ENCODE measurements at places on chromosomes 7 and 10.
A peak's percentile ranks its signal among the peaks of the same experiment; 100 is the strongest.

DNA sequence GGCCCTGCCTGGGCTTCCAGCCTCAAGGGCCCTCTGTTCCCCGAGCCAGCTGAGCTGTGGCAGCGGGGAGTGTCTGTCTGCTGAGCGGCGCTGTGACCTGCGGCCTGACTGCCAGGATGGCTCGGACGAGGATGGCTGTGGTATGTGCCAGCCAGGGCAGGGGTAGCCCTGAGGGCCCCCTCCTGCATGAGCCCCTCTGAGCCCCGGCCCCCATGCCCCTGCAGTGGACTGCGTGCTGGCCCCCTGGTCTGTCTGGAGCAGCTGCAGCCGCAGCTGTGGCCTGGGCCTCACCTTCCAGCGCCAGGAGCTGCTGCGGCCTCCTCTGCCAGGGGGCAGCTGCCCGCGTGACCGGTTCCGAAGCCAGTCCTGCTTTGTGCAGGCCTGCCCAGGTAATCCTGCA lies 28.4 kb upstream of the ZNF467 start:
- no peak for DNase-seq

GRCh38 chr10:21534604-21535493 lies 817 bp downstream of the MLLT10 start:
- peak; percentile 38 for DNase-seq

DNA sequence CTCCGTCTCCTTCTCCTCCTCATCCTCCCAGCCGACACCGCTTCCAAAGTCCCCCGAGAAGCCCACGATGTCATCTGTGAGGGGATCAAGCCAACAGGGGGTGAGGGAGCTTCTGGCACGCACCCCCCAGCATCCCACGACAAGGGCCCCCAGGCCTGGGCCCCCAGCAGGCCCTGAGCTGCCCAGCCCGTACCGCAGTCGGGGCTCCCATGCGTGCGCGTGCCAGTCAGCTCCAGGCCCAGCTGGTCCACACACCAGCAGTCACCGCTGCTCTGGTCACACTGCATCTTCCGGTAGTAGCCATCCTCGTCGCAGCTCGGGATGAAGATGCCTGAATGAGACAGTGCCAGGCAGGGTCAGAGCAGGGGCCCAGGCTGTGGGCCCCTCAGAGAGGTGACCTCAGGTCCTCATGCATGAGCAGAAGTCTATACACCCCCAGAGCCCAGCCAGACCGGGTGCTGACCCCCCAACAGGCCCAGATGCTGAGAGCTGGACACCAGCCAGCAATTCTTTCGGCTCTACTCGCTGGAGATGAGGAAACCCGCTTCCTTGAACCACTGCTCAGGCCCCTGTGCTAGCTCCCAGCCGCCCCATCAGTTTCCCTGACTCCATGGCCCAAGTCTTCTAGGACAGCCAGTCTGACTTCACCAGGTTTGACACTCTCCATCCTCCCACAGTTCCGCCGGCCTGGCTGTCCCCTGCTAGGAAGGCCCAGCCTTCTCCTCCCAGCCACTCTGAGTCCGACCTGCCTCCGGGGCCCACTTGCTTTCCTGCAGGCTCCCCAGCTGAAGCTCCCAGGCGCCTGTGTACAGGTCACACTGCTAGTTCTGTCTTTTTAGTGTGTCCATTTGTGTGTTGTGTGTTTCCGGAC lies 25.3 kb downstream of the SPOCK2 start:
- no peak for DNase-seq

GRCh38 chr10:114682532-114682931 lies 24.5 kb upstream of the ABLIM1 start:
- no peak for DNase-seq

- DNase-seq: no peak
Measured at GRCh38 chr10:102616066-102616770, 28.1 kb upstream of the TRIM8 start.

Data from activated CD4-positive, alpha-beta T cell treated with anti-CD3 and anti-CD28 coated beads, Interleukin-2, amount 50 U/mL, for 4 hours (primary cell).